ENCODE measurements at places on chromosomes 2 and 18.

DNA sequence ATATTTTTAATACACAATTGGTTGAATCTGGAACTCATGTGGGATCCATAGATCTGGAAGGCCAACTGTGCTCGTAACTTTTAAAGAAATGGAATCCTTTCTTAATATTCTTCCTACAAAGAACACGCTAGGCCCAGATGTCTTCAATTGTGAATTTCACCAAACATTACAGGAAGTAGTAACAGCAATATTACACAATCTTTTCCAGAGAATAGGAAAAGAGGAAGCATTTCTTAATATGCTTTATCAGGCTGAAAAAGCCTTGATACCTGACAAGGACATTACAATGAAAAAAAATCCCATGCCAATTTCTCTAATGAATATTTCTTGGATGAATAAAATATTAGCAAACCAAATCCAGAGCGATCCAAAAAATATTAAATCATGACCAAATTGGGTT is 80.3 kb upstream of the HAAO start:
- no peak for DNase-seq

DNA sequence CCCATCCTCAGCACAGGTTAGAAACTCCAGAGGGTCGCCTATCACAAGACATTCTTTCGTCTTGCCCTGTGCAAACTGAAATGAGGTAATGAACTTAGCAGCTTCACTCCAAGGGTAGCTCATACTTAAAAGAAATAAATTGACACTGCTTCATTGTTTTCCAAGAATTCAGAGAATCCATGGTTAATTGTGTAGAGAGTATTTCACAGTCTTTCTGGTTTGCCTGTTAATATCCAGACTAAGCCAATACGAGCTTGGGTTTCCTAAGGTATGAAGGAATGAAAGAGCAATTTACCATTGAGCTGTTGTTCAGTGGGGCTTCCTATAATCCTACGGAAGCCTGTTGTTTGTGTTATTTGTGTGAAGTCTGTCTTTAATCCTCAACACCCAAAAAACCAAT is 58.7 kb downstream of the FAM124B start:
- no peak for DNase-seq

DNA sequence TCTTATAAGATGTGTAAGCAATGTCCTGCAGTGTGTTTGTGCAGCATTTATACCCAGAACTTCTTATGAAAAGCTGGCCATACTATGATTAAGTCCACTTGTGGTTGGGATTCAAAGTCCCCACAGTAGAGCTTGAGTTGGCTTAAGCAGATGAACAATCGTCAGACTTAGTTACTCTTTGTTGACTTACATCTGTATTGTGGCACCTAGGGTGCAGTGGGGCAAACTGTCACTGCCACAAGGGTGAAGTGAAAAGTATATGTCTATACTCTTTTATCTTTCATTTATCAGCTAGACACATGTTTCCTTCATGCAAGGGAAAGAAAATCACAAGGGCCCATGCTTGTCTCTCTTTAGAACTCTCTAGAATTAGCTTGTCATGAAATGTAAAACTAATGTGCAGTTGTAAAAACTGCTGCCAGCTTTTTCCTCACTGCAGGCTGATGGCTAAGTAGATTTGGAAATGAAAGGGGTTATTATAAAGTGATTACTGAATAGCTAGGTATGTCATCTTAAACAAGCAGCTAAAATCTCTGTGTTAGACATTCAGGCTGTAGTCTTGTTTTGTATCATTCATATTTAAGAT is 474.5 kb downstream of the PTPRM start:
- no peak for DNase-seq

- no peak for DNase-seq
Measured at GRCh38 chr2:173828189-173829142, 136.7 kb downstream of the SP3 start.

DNA sequence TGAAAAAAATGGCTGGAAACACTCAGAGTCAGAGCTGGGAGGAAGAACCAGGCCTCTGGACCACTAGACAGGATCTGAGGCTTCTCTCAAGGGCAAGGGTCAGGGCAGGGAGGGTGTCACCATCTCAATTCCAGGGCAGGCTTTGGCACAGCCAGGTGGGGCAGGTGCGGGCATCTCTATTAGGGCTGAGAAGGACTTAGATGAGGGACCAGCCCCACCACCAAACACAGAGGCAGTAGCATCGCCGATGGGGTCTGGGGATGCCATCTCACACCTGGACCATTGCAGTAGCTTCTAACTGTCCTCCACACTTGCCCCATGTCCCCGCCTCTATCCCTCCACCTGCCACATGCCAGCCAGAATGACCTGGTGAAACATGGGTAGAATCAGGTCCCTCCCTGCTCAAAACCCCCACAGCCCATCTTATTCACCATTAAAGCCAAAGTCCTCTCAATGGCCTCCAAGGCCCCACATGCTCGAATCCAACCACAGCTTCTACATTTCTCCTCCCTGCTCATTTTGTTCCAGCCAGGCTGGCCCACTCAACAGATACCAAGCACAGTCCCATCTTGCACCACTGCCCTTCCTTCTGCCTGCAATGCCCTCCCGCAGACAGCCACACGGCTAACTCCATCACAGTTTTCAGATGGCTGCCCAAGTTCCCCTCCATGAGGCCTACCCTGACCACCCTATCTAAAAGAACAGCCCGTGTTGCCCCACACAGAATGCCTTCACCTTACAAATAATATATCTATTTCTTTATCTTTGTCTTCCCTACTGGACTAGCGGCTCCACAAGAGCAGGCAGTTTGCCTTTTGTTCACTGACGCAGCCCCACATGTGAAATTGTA is 177.4 kb downstream of the SMAD2 start:
- no peak for DNase-seq

DNA sequence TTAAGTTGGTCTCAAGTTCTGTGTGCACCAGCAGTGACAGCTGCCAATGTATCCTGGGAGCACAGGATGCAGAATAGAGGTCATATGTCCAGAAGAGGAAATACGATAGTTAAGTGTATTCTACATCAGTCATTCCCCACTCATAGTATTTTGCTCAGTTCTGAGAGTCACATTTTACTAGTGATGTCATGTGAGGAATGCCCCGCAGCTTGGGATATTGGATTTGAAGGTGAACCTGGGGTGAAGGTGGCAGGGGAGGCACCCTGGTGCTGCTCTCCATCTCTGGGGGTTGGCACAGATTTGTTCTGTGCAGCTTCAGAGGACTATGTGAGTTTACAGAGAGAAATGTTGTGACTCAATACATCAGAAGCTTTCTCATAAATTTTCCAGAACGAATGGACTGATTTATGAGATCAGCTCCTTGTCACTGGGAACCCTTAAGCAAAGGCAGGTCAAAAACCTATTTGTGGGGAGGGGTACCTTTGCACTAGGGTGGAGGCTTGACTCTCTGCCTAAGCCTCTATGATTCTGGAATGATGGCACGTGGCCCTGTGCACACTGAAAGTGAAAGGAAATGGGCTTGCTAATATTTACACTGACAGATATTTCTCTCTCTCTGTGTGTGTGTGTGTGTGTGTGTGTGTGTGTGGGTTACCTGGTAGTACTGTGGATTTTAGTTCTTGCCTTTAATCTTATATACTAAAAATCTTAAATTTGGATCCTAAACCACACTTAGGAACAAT is 95.9 kb downstream of the NEB start:
- DNase-seq, result no peak

DNA sequence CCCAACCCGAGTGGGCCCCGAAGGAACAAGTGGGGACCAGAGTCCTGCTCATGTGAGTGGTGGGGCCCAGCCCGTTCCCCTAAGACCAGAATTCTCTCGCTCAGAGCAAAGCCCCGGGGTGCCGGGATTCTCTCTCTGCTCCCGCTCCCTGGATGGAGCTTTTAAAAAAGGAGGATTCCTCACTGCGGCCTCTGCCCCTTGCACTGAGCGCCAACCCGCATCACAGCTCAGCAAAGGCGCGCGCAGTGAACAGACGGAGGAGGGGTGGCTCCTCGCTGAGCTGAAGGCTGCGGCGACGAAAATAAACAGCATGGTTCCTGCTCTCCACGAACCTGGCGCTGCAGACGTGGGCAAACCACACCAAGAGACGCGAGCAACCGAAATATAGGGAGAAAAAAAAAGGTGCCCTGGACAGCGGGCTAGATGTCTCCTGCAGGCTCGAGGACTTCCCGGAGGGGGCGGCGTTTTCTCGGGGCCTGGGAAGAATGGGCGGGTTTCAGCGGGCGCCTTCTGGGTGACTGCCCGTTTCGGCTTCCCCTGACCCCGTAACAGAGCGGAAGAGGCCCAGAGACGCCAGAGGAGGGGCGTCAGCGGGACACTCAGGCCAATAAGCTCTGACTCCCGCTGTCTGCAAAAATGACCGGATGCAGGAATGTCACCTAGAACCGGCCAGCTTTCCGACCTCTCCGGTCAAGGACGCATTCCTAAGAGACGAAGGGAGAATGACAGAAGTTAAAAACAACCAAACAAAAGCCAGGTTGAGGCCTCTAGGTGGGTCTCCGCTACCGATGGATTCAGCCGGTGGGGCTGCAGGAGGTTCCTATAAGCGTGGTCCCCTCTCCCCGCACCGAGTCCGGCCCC is 819 bp upstream of the KLF11 start:
- DNase-seq, result no peak

GRCh38 chr2:188937228-188938220 is 36.6 kb upstream of the COL3A1 start:
- DNase-seq, result no peak

GRCh38 chr2:224640679-224641078 is 55.5 kb upstream of the CUL3 start:
- no peak for DNase-seq

GRCh38 chr2:10482913-10483312 is 34.8 kb upstream of the ODC1 start:
- DNase-seq, result no peak

GRCh38 chr2:33406622-33407021 is 69.8 kb upstream of the RASGRP3 start:
- DNase-seq, result no peak

Data from stimulated activated naive B cell treated with anti-CD40 and anti-IgM and Interleukin-4, amounts not matched to agents 10 μg/mL and 1 μg/mL and 100 μg/mL, for 72 hours (primary cell).